ENCODE measurements at places on chromosomes 3 and 15. TPM values are rescaled to one million over a fixed set of nuclear protein-coding genes. Genes with fewer than 3 reads are reported as not detected.

DNA sequence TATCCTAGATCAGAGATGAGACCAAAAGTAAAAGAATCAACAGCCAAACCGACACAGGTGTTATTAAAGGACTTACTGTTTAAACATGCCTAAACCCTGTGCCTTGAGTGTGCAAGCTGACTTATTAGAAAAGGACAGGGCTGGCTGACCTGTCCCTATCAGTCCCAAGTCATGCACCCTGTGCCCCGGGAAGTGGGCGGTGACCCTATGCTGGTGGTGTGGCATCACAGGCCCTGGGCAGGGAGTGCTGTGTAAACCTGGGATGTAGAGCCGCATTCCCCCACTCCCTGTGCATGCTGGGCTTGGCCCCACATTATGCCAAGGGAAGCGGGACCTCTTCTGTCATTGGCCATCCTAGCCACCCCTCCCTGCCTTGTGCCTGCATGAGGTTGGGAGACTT lies 10.6 kb downstream of the DNAJA4 start:
- no peak for DNase-seq

MED12L gene
- 0.82 TPM for total RNA-seq

IL17RE gene
- 14.4 TPM for total RNA-seq

PLIN1 gene
- total RNA-seq = 0.55 TPM
